Activated T-helper 17 cell treated with anti-CD3 and anti-CD28 coated beads, Interleukin-2, amount 50 U/mL, for 72 hours (primary cell): ENCODE measurements at places on chromosomes 2 and 18.

DNA sequence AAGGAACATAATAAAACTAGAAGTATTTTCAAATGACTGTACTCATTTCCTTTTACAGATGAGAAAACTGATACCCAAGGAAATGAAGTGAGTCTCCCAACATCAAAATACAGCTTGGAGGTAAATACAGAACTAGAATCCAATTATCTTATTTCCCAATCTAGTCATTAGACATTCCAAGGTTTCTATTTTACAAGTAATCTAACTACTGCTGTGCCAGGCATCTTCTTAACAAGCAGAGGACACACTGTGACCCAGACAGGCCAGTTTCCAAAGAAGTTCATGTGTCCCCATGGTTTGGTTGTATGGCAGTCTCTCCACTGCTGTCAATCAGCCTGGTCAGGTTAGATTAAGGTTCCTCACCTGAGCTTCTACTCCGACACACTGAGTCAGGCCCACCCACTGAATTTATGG lies 143.5 kb downstream of the THADA start:
- no peak for ATAC-seq

DNA sequence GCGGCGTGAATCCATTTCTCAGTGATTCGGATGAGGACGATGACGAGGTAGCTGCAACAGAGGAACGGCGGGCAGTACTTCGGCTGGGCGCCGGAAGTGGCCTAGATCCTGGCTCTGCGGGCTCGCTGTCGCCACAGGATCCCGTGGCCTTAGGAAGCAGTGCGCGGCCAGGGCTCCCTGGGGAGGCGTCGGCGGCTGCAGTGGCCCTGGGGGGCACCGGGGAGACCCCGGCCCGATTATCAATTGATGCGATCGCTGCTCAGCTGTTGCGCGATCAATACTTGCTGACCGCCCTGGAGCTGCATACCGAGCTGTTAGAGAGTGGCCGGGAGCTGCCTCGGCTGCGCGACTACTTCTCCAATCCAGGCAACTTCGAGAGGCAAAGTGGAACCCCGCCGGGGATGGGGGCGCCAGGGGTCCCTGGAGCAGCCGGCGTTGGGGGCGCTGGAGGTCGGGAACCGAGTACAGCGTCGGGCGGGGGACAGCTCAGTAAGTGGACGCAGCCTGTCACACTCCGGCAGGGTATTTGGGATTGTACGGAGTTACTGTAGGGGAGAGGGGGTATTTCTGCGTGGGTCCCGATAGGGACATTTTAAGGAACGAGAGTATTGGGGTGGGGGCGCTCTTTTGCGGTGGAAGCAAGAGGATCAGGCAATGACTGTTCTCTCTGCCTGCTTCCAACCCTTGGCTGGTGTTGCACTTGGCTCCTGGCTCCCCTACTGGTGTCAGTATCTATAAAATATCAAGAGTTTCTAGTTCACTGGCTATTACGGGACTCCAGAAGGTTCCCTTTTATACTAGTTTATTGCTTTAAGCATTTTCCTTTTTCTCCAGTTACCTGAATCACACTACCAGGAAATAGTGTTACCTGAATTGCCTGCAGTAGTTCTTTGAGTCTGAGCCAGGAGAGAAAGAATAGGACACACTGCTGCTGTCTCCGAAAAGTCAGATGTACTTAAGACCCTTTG lies 772 bp downstream of the RELCH start:
- no peak for ATAC-seq

DNA sequence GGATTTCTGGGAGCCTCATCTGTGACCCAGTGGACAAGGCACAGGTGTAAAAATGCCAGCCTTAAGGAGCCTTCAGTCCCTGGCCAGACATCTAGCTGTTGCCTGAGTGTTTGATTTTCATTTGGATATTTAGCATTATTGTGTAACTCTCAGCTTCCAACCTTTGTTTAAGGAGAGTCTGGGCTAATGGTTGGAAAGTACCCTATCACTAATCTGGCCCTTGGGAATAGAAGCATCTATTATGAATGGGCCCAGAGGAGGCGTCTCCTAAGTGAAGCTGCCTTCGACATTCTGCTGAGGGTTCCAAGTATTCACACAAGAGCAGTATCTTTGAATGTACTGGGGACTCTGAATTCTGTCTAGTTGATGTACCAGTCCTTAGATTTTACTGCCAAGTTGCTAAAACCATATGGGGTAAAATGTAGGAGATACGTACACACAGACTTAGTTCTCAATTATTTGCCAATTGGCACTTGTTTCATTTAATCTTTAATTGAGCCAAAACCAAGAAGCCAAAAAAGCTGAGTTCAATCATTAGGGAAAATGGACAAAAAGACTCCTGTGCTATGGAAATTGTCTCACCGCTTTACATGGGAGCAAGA lies 7.2 kb upstream of the ANKRD29 start:
- no peak for ATAC-seq

DNA sequence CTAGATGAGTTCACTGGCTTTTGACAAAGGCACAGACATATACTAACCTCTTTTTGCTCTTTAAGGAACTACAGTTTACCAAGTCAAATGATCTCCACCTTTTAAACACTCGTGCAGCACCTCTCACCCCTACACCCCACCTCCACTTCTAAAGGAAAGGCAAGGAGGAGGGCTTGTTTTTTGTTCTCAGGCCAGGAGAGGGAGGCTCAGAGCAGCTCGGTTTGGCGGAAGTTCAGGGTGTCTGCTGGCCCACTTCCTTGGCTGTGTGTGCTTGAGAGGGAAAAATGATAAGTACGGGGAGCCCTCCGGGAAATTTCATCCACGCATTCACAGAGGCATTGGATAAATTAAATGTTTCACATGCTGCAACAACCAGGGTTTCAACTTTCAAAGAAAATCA lies 667.9 kb downstream of the BCL11A start:
- ATAC-seq = no peak

DNA sequence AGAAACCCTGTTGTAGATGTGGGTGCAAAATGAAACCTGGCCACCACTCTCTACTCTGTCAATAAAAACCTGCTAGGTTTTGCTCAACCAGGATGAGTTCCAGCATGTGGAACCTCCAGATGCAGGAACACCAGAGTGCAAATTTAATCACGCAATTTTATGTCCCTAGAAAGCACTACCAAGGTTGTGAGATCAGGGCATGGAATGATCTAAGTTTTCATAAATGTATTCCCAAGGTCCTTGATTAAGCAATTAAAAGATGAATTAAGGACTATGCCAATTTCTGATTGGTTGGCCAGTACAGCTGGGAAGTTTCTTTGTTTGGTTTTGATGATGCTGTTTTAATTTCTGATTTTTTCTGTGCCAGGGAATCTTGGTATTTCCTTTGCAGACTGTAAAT lies 179.2 kb downstream of the KCNS3 start:
- ATAC-seq = no peak

DNA sequence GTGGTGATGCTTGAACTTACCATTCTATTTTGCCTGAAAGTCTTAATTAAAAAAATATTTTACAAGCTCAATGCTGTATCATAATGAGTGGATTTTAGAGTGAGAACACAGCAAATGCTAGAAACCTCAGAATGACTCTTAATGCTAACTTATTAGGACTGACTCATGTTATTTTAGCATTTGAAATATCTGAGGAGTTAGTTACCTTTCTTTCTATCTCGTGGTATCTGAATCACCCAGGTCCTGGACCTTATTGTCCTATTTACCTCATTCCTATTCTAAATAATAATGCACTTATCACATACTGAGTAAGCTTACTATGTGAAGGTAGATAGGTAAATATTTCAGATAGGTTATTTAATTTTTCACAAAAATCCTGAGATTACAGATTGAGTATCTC lies 70.7 kb downstream of the SOS1 start:
- peak; percentile 19 for ATAC-seq

DNA sequence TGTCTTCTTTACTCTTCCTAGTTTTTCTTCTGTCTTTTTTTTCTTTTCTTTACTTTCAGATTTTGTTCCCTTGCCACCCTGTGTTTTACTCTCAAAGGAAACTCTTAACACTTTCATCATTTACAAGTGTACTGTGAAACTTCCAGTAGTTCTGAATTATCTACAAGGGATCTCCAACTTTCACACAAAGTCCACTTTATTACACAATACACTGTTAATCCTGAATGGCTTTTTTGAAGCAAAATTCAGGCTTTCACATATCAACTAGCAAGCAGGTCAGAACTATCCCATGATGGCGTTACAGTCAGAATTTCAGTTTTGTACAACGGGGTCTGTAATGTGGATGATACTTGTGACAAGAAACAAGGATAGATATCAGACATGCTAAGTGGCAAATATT lies 34.5 kb downstream of the RMP24 start:
- no peak for ATAC-seq

DNA sequence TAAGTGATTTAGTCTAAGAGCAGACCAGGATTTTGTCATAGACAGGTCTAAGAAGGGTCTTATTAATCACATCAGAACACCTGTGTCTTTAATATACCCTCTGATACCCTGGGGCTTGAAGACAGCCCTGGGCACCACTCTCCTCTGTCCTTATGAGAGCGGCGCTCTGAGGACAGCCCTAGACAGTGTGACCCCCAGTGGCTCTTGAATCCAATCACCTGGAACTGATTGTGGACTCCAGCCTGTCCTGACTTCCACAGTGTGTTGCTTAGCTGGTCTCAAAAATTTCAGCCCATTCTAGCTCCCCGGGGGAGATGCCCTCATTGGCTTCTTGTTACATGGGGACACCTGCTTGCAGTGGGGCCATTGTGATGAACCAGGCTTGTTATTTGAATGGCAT lies 195.8 kb upstream of the SMAD2 start:
- no peak for ATAC-seq

- no peak for ATAC-seq
Observed at GRCh38 chr2:196660244-196660643, 20.7 kb downstream of the CCDC150 start.

DNA sequence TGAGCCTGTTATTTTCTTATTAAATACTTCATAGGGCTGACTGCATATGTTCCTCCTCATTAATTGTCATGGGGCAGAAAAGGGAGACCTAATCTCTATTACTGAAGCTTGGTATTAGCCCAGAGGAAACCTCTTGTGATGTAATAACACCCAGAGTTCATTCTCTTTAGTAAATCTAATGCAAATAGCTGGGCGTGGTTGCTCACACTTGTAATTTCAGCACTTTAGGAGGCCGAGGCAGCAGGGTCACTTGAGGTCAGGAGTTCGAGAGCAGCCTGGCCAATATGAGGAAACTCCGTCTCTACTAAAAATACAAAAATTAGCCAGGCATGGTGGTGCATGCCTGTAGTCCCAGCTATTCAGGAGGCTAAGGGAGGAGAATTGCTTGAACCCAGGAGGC lies 14.7 kb downstream of the DAW1 start:
- ATAC-seq = no peak

DNA sequence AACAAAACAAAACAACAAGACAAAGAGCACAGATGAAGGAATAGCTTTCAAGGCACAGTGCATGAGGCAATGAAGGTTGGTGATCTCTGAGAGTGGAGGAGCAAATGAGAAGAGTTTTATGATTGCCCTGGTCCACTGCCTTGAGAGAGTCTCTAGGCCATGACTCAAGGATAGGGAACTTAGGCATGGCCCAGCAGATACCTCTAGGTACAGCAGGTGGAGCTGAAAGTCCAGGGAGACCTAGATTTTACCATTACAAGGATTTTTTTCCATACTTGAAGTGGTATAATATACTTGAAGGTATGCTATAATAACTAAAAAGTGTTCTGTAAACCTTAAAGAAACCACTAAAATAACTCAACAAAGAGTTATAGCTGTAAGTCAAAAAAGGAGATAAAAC lies 239.5 kb upstream of the KLHL29 start:
- ATAC-seq = no peak

GRCh38 chr2:15842758-15843666 lies 97.3 kb upstream of the MYCN start:
- no peak for ATAC-seq

GRCh38 chr18:50955253-50955652 lies 12.6 kb upstream of the ELAC1 start:
- ATAC-seq = no peak

DNA sequence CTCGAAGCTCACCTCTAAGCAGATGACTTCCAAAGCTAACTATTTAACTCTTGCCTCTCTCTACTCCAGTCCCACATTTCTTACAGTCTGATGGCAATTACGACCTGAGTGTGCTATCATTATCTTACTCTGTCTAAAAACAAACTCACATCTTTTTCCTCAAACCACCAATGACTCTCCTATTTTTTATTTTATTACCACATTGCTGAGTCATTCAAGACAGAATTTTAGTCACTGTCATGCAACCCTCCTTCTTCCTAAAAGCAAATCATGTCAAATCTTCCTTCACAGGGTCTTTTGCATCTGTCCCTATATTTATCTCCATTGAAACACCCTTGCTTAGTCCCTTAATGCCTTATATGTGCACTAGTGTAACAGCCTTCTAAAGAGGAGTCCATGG lies 34.6 kb upstream of the C2orf15 start:
- peak; percentile 12 for ATAC-seq

- ATAC-seq = no peak
Observed at GRCh38 chr2:143807671-143808070, 678.5 kb downstream of the ARHGAP15 start.

- no peak for ATAC-seq
Observed at GRCh38 chr2:211033765-211034164, 477.4 kb downstream of the CPS1 start.

DNA sequence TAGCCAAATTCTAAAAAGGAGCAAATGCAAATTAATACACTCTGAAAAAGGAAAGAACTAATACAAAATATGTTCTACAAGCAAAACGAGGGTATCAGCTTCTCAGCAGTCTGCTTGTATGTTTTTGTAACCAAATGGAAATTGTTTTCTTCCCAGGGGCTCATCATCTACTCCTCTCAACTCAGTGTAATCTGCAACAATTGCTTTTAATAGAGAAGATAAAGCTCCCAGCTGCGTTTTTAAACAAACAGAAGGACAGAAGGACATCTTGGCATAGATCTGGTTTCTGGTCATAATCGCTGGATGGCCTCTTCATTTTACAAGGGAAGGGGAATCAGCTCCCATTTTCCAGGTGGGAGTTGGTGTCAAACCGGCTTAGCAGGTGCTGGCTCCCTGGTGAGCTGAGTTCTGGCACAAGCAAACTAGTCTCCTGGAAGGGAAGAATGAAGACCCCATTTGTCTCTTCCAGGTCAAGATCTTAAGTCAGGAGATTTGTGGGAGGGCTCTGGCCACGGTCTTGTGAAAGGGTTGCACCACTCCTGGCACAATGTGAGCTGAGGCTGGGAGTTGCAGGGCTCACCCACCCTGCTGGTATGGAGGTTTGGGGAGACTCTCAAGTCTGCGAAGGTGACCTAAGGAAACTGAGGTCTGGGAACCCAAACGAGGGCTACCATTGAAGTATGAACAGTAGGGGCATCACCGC lies 41.6 kb downstream of the NPPC start:
- no peak for ATAC-seq
